ENCODE measurements at places on chromosomes 2 and 18.

GRCh38 chr2:85846411-85846810 is 42.4 kb downstream of the ST3GAL5 start:
- no peak for DNase-seq

DNA sequence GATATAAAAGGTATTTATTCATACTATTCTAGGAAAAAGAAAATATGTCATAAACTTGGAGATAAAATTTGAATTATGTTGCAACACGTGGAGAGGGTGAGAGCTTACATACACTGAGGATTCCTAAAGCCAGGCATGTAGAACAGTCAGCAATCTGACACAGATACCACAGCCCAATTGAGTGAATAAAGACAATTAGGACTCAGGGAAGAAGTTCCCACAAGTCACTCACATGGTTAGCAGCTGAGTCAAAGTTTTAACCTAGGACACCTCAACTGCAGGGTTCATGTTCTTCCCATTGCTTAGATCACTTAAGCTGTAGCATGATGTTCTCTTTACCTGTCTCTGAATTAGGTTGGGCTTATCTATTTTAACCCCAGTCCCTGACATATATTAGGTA is 189.5 kb downstream of the CMPK2 start:
- no peak for DNase-seq

DNA sequence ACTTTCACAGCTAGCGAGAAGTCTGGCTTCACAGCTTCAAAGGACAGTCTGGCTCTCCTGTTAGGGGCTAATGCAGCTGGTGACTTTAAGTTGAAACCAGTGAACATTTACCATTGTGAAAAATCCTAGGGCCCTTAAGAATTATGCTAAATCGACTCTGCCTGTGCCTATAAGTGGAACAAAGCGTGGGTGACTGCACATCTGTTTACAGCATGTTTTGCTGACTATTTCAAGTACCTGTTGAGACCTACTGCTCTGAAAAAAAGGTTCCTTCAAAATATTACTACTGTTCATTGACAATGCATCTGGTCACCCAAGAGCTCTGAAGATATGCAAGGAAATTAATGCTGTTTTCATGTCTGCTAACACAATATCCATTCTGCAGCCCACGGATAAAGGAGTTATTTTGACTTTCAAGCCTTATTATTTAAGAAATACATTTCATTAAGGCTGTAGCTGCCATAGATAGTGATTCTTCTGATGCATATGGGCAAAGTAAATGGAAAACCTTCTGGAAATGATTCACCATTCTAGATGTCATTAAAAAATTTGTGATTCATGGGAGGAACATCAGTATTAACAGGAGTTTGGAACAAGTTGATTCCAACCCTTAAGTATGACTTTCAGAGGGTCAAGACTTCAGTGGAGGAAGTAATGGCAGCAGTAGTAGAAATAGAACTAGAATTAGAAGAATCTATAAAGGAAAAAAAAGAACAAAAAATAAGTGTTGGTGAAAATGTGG is 48.9 kb downstream of the POLR1A start:
- DNase-seq = no peak

DNA sequence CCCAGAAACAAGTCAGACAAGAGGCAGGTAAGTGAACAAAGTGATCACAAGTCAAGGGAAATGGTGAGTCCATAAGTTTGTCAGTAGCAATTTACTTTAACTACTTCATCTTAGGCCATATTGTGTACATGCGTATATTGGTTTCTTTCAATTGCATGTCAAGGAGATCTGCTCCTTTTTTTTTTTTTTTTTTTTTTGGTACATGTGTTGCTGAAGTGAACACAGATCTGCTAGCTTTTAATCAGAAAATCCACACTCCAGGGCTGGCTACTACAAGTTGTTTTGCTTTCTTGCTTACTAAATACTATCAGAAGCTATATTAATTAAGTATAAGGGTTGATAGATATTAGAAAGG is 985.1 kb downstream of the TSN start:
- DNase-seq = no peak

GRCh38 chr18:8348051-8348720 is 261.1 kb upstream of the RAB12 start:
- no peak for DNase-seq

All from WERI-Rb-1 (cell line).